ENCODE measurements at places on chromosomes 1 and 21.
A peak's percentile ranks its signal among the peaks of the same experiment; 100 is the strongest.

- no peak for DNase-seq
Measured at GRCh38 chr1:231639819-231640218, 13.2 kb downstream of the DISC1 start.

GRCh38 chr1:116458695-116459094, 85.7 kb downstream of the ATP1A1 start:
- DNase-seq, result no peak

DNA sequence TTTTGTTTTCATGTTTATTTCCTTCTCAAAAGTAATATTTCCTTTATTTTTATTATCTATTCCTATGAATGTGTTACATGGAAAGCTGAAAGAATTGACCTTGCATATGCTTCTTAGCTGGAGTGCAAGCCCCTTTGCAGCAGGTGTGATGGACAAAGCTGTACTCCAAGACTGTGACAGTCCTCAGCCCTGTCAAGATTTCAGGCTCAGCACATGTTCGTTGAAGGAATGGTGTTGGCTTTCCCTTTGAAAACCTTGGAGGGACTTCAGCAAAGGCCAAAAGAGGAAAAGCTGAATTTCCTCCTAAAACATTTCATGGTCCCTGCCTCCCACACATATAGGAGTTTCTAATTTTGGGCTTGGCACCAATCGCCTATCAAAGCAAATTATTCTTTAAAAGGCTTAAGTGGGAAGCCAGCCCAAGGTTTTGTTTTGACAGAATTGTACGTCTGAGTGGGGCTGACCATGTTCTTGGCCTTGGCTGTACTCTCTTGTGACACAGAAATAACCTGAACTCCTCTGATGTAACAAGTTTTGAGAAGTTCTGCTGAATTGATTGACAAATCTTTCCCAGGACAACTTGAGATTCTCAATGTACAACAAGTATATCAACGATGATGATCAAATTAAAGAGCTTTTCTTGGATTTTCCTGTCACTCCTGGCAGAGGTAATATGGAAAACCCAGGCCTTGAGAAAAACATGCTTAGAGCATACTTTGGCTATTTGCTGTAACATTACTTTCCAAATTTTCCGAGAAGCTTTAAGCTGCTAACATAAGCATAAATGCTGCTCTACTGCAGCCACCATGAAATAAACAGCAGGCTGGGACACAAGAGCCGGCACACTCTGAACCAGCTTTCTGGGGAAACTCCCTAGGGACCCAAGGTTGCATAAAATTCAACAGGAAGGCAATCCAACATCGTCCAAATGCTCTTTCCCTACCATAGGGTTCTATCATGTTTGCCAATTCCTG, 135.7 kb upstream of the ZNF648 start:
- peak; percentile 32 for DNase-seq

DNA sequence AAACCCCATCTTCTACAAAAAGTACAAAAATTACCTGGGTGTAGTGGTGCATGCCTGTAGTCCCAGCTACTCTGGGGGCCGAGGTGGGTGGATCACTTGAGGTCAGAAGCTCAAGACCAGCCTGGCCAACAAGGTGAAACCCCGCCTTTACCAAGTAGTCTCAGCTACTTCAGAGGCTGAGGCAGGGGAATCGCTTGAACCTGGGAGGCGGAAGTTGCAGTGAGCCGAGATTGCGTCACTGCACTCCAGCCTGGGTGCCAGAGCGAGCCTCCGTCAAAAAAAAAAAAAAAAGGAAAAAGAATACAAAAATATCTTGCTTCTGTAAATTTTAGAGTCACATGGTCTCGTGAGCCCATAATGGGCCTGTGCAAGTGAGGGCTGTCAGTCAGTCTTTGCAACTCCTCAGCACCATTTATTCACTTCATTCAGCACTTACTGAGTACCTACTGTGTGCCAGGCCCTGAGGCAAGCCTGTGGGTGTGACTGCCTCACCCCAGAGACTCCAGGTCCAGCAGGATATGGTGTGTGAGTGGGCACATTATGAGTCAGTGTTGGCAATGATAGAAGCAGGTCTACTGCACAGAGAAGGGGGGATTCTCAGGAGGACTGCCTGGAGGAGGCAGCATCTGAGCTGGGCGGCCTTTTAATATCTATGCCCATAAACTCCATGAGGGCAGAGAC, 46.8 kb upstream of the TARDBP start:
- no peak for DNase-seq

DNA sequence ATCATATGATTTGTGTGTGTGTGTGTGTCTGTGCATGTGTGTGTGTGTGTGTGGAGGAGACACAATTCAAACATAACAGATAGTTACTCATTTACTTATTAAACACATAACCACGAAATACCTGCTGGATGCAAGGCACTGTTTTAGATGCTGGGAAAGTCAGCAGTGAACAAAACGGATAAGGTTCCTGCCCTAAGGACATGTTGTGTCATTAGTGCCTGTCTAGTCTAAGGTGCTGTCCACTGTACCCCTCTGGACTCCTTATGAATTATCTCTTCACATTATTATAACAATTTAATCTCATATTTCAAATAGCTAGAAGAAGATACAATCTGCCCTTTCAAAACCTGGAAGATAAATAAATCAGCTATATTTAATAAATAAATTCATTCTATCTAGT, 162.4 kb downstream of the PLPPR5 start:
- DNase-seq, result no peak

GRCh38 chr1:160745551-160745950, 6.5 kb downstream of the SLAMF7 start:
- no peak for DNase-seq

- no peak for DNase-seq
Measured at GRCh38 chr1:39819091-39819812, 30.6 kb upstream of the BMP8B start.

GRCh38 chr1:26782521-26783212, 5.1 kb upstream of the PIGV start:
- DNase-seq, result no peak

GRCh38 chr1:206663362-206663761, 21.3 kb upstream of the MAPKAPK2 start:
- no peak for DNase-seq

DNA sequence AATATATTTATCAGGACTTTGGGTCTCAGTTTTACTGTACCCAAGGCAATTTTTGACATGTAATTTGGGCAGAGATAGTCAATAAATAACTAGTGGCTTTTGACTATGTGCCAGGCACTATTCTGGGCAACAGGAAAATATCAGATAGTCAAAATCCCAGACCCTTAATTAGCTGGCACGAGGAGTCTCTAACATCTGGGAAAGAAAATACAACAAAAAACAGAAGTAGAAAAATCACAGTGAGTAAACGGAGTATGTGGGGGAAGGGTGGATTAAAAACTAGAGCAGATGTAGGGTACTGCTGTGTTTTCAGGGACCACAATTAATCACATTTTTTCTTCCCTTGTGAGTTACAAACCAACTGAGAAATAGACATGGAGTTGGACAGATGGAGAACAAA, 217.8 kb downstream of the NCAM2 start:
- DNase-seq, result no peak

- DNase-seq, result no peak
Measured at GRCh38 chr1:15191267-15191666, 37.7 kb downstream of the TMEM51 start.

DNA sequence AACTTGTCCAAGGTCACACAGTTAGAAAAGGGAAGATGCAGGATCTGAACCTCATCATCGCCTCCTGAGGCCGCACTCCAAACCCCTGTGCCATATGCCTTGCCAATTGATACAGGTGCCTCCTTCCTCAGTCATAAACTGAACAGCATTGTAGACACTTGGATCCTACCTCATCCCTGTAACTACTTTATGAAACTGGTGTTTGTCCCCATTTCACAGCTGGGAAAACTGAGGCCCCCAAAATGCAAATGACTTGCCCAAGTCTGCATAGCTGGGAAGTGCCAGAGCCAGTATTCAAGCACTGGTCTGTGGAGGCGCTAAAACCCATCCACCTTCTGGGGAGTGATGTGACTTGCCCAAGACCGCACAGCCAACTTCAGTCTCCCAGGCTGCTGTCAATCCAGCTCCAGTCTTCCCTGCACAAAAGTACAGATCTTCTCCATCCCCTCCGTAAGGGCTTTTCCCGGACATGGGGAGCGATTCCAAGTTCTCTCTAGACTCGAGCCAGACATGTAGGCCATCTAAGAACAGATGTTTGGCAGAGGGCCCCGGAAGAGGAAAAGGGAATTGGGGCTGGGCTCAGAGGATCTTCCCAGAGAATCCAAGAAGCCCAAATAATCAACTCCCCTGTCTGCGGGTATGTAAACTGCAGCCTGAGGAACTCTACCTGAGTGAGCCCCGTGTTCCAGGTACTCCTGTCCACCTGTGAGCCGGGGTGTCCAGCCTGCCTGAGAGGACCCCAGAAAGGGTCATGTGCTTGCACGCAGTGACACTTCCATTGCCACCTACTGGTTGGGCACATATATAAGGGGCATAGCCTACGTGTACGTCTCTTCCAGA, 60.5 kb downstream of the SYT2 start:
- DNase-seq, result no peak

DNA sequence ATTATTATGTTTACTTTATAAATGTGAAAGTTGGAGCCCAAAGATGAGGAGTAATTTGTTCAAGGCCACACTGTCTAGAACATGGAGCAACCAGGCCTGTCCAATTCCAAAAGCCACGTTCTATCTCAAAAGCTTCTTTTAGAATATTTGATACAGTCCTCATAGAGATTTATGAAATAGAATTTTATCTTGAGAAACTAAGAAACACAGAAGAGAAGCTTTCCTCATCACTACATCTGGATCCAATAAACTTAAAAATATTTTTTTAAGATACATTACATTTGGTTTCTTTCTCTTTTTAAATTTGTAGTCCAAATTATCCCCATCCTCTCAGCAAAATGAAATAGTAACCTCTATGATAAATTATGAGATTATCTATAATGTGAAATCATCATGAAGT, 58.9 kb downstream of the DDAH1 start:
- no peak for DNase-seq

GRCh38 chr1:242605521-242605920, 81.0 kb upstream of the PLD5 start:
- no peak for DNase-seq

DNA sequence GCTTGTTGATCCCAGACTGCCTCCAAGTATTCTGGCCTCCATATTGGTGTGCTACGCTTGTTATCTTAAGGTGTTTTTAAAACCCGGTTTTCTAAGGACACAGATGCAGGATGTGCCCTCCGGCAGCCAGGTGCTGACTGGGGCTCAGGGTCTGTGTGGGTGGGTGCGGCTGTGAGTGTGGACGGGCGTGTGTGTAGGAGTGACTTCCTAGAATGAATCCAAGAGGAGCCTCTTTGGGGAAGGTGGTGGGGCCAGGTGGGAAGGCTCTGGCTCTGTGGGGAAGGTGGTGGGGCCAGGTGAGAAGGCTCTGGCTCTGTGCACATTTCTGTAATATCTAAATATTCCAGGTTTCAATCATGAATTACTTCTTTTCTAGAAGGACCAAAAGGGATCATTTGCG, 12.8 kb upstream of the TSPEAR start:
- DNase-seq, result no peak

DNA sequence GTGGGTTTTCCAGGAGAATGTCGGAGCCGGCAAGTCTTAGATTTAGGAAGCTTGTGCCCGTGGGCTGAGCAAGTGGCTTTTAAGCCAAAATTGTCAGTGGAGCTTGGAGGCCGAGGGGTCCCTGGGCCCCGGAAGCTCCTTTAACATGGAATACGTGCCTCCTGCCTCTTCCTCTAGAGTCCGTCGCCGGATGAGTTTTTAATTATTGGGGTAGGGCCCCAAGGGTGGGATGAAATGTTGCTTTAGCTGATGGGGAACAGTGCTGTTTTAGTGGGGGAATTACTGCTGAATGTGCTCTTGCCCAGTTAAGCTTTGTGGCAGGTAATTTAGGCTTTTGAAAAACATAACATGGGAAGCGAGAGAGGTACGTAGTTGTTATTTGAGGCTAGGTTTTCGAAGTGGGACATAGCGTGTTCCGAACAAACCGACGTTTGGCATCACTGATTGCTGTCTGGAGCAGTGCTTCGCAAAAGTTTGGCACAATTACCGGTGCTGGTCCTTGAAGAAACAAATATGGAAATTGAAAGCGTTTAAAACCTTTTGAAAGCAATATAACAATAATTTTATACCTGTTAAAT, 786 bp downstream of the RPL5 start:
- no peak for DNase-seq

- DNase-seq, result no peak
Measured at GRCh38 chr1:118944133-118944532, 44.0 kb downstream of the TBX15 start.

- no peak for DNase-seq
Measured at GRCh38 chr1:41325801-41326200, 35.4 kb upstream of the FOXO6 start.

DNA sequence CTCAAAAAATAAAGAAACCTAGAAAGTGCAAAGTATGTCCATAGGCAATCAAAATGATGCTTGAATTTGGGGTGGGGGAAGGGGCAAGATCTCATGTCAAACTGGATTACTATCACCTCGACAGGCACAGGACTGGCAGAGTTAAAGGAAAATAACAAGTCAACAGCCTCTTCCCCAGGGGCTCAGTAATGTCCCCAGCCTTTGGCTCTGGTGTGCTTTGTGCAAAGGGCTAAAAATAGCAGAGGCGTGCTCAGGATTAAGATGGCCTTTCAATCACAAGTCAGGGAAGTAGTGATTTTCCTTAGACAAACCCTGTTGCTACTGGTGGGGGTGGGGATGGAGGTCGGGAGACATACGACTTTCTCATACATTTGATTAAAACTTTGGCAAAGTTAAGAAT, 63.5 kb upstream of the OLIG2 start:
- no peak for DNase-seq

DNA sequence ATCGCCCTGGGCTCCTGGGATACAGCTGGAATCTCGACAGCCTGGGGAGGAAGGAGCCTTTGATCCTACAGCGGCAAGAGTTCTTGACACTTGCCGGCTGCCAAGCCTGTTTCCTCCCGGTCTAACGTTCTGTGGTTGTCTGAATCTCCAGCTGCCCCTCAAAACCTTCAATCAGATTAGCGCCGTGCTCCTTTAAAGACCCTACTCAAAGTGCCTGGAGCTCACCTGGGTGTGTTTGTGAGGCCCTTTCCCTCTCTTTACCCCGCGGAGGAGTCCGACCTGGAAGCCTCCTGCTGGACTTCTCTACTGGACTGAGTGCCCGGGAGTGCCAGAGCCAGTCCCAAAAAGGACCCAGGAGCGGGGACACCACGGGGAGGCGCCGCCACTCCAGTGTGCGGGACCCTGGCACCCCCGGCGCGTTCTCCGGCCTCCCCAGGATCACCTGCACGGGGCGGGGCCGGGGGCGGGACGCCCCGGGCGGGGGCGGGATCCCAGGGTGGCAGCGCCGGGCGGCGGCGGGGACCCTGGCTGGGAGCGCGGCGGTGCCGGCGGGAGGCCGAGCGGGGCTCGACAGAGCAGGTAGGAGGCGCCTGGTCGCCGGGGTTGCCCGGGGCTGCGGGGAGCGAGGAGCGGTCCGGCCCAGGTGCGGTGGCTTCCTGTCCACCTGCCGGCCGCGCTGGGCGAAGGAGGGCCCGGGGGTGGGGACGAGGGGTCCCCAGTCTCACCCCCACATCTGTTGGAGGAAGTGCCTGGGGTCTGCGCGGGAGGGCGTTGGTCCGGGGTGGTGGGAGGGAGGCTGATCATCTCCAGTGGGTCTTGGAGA, at the start of gene NCMAP:
TSS of gene NCMAP (plus strand) at position 497 of the 823 bp plus-strand sequence. CDS start 39,344 bp downstream, outside the sequence.
- peak; percentile 37 for DNase-seq

- no peak for DNase-seq
Measured at GRCh38 chr1:33180226-33180910, 1.5 kb downstream of the TRIM62 start.
